ENCODE measurements at places on chromosomes 7 and 10.
A peak's percentile ranks its signal among the peaks of the same experiment; 100 is the strongest.

GRCh38 chr10:6394084-6394483 is 186.0 kb downstream of the PRKCQ start:
- DNase-seq: no peak

DNA sequence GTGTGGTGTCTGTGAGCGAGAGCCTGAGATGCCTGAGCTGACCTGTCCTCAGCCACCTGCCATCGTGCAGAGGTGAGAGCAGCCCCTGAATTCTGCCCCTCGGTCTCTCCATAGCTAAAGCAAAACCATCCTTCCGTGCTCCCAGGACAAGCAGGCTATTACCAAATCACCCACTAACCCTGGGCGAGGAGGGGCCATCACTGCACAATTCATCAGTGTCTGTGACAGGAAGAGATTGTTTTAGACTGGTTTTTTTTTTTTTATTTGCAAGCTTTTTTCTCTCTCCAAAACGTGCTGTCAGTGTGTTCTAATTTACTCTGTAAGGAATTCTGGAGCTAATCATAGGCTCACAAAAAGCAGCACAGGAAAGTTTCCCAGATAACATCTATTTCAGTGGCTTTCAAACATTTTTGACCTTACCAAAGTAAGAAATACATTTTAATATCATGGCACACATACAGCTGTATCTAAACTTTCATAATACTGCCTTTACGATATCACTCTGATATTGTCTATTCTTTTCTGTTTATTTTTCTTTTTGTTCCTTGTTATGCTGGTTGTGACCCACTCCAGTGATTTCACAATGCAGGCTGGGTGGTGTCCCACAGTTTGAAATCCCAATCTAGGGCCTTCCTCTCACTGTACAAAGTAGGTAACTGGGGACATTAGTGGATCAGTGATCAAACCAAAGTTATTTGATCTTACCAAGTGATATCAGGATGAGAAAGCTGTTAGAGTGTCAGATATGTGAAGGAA is 62.8 kb downstream of the EGFR start:
- no peak for DNase-seq

- DNase-seq: no peak
These were observed 557.8 kb downstream of the AUTS2 start for GRCh38 chr7:70156057-70156456.

DNA sequence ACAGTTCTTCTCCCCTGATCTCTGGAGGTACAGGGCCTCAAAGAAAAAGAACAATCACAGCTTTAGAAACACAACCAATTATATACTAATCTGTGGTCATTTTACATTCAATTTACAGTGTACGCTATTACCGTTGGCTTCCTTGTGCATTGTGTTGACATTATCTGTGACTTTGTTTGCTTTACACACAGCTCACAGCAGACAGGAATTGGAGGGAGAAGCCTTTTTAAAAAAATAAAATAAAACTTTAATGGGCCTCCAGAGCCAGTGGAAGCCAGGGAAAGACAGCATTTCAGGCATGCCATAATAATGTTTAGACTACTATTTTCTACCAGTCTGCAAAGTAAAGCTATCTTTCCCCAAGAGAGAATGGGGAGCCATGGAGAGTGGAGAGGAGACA is 179.0 kb upstream of the ADO start:
- no peak for DNase-seq

- DNase-seq: no peak
These were observed 140.5 kb downstream of the CHCHD3 start for GRCh38 chr7:132941428-132941827.

DNA sequence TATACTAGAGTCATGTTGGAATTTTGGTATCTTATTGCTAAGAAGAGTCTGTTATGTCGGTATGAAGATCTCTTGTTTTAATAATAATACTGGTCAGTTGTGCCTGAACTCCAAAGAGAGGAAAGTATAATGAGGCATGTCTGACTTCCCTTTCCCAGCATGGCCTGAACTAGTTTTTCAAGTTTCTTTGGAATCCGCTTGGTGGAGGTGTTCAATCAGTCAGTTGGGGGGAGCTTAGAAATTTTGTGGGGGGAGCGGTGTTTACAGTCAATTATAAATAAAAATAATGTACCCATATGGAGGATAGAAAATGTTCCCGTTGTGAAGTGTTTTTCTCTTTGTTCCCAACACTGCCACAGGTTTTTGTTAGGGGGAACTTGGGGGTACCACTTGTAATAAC is 1.5 kb upstream of the TRDMT1 start:
- no peak for DNase-seq

DNA sequence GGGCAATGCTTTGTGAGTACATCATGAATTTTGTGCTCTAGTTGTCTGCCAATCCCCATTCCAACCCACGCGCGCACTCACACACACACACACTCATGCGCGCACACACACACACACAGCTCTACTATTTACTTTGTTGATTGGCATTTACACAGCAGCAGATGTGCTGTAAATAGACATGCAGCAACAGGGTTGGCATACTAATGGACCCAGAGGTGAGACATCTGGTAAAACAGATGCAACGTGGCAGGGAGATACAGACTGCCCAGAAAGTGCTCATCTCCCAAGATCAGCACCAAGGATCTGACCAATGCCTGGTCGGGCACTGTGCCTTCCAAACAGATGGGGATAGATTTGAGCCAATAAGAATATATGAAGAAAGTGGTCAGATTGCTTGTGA is 873.0 kb downstream of the SORCS3 start:
- DNase-seq: no peak

- peak; percentile 76 for DNase-seq
These were observed 72.5 kb downstream of the SYPL1 start for GRCh38 chr7:106039486-106040060.

DNA sequence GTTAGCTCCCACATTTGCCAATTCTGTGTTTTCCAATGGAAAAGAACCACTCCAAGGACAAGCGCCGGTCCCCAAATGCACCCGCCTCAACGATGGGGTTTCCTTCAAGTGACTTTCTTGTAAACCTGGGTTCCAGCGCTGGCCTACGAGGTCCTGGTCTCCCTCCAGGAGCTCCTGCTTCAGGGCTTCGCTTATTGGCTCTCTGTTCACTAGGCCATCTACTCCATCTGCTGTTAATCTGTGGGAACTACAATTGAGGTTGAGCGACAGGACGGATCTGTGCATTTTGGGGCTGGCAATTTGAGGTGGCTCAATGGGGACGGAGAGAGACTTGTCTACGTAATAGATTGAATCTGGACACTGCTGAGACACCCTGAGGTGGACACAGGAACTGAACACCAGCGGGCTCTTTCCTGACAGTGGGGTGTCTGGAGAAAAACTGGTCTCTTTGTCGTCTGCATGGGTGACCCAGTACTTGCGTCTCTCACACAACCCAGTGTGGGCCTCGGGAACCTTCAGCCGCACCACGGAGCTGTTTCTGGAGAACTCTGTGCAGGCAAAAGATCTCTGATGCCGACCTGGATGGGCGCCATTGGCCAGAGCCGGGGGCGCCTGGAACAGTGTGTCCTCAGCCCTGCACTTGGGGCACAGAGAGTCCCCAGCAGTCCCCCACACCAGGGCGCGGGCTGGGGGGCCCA is 115.9 kb upstream of the ADAM12 start:
- DNase-seq: peak; percentile 23

- DNase-seq: no peak
These were observed 378.5 kb upstream of the SEMA3C start for GRCh38 chr7:81297317-81297716.

- no peak for DNase-seq
These were observed 13.3 kb downstream of the RET start for GRCh38 chr10:43090188-43090587.

- DNase-seq: no peak
These were observed 28.3 kb downstream of the DRGX start for GRCh38 chr10:49367600-49367999.

DNA sequence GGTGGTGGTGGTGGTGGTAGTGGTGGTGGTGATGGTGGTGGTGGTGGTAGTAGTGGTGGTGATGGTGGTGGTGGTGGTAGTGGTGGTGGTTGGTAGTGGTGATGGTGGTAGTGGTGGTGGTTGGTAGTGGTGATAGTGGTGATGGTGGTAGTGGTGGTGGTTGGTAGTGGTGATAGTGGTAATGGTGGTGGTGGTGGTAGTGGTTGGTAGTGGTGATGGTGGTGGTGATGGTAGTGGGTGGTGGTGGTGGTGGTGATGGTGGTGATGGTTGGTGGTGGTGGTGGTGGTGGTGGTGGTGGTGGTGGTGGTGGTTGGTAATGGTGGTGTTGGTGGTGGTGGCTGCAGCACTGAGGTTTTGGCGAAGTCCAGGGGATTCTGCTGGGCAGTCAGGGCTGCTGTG is 58.5 kb downstream of the TMEM130 start:
- DNase-seq: no peak

GRCh38 chr7:114417290-114417689 is 2.7 kb downstream of the FOXP2 start:
- DNase-seq: no peak

DNA sequence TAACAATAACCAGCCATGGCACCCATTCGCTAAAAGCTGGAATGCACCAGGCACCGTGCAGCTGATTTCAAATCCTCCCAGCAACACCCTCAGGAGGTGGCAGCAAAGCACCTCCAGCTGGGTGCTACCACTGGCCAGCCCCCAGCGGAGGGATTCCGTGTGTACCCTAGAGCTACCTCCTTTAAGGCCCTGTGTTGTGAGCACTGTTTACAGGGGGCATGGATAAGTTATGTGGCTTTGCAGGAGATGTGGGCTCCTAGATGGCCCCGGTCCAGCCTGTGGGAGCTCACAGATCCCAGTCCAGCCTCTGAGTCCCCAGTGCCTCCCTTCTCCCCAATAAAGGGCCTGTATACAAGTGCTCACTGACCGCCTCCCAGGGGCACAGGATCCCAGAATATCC is 27.1 kb downstream of the TNRC18 start:
- no peak for DNase-seq

DNA sequence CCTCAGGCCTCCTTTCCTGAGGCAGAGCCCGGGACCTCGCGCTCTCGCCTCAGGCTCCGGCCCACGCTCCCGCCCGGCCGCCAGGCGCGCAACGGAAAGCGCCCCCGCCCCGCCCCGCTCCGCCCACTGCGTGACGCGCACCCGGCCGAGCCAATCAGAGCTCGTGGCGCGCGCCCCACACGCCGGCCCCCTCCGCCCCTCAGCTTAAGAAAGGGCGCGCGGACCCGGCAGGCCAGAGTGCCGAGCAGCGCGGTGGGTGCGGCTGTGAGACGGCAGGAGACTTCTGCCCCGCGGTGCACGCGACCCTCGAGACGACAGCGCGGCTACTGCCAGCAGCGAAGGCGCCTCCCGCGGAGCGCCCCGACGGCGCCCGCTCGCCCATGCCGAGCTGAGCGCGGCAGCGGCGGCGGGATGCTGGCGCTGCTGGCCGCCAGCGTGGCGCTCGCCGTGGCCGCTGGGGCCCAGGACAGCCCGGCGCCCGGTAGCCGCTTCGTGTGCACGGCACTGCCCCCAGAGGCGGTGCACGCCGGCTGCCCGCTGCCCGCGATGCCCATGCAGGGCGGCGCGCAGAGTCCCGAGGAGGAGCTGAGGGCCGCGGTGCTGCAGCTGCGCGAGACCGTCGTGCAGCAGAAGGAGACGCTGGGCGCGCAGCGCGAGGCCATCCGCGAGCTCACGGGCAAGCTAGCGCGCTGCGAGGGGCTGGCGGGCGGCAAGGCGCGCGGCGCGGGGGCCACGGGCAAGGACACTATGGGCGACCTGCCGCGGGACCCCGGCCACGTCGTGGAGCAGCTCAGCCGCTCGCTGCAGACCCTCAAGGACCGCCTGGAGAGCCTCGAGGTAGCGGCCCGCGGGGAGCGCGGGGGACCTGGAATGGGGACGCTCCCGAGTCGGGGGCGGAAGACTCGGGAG is at the start of gene NPTX2:
Gene NPTX2 (plus strand): TSS at position 235 of the 909 bp plus-strand sequence. CDS start 177 bp downstream, at position 412.
- no peak for DNase-seq
